ENCODE measurements at places on chromosomes 1 and 21.

DNA sequence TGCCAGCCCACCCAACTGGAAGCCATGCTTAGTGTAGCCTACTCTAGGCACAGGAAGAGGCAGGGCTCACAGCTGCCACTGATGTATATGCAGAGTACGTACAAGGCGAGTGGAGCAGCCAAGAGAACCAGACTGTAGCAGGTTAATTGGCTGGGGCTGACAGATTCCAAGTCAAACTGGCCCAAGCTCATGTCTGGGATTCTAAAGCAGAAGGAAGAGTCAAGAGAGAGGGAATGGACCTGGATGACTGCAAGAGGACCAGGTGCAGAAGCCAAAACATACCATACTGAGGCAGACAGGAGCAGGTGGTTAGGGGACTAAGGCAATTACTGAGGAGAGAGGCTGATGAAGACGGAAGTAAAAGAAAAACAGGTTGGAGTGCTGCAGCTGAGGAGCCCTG lies 51.3 kb upstream of the LRRN2 start:
- DNase-seq: no peak

DNA sequence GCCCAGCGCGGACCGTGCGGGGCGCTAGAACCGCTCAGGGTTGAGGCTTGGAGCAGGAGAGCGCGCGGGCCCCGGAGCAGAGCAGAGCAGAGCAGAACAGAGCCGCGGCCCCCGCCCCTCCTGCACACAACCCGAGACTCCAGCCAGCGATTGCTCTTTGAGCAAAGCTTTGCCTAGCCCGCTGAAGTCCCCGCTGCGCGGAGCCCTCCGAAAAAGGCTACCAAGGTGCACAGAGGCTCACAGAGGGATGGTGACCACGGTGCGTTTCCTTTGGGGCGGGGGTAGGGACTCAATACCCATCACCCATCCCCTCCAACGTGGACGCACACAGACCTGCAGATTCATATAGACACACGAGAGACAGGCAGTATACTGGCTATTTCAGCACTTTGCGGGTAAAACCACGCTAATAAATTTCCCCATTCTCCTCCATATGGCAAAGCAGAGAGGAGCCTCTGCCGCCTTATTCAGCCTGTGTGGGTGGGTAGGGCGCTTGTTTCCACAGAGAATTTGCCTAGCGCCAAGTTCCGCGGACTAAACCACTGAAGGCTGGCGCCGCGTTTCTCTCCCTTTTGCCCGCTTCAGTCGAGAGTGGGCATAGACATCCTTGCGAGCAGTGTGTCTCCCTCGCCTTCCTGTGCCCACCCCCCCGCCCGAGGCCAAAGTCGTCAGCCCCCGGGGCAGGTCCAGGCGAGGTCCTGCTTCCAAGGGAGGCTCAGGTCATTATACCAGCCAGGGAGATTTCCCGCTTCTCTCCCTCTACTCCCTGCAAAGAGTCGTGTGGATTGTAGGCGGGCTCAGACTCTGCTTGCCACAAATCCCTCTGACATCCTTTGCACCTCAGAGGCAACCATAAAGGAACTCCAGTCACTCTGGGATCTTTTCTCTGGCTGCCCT lies 8.5 kb downstream of the HLX start:
- no peak for DNase-seq

- no peak for DNase-seq
Measured at GRCh38 chr1:29539971-29540370, 303.6 kb downstream of the PTPRU start.

DNA sequence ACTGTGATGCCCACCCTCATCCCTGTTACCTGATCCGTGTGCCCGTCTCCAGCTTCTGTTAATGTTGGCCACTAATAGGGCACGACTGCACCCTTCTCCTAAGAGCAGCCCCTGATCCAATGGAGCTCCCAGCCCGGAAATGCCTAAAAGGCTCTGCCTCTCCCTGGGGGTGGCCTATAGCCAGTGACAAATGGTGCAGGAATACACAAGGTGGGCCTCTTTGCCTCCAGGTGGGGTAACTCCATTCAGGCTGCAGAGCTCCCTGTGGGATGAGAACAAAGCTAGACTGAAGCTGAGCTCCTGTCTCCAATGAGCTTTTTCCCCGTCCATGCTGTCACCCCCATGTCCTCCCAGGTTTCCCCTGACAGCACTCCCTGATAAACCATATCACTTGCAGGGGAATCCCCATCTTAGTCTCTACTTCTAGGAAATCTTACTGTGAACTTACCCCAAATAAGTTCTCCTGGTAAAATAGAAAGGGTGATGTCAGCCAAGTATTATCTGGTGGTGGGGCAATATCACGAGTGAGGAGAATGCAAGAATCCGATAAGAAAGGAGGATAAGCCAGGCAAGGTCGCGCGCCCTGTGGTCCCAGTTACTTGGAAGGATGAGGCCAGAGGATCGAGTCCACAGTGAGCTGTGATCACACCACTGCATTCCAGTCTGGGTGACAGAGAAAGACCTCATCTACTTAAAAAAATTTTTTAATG lies 18.6 kb downstream of the S100A7A start:
- DNase-seq: no peak

GRCh38 chr21:36557316-36557715 lies 77.4 kb upstream of the CLDN14 start:
- no peak for DNase-seq

DNA sequence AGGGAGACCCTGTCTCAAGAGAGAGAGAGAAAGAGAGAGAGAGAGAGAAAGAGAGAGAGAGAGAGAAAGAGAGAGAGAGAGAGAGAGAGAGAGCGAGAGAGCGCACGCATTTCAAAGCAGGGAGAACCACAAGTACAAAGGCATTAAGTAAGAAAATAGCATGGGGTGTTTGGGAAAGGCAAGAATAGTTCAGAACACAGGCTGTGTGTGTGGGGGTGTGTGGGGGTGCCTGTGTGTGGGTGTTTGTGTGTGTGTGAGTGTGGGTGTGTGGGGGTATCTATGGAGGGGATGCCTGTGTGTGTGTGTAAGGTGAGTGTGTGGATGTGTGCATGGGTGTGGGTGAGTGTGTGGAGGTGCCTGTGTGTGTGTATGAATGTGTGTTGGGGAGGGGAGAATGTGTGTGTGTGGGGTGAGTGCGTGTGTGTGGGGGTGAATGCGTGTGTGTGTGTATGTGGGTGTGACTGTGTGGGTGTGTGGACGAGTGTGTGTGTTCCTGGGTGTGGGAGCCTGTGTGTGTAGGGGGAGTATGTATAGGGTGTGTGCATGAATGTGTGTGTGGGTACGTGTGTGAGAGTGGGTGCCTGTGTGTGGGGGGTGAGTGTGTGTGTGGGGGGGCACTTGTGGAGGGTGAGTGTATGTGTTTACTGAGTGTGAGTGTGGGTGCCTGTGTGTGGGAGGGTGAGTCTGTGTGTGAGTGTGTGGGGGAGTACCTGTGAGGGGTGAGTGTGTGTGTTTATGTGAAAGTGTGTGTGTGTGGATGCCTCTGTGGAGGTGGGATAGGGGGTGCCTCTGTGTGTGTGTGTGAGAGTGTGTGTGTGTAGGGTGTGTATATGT lies 19.1 kb upstream of the HDAC1 start:
- no peak for DNase-seq

GRCh38 chr1:185420588-185421081 lies 103.6 kb upstream of the IVNS1ABP start:
- DNase-seq: no peak

GRCh38 chr1:116871779-116872146 lies 38.0 kb upstream of the PTGFRN start:
- DNase-seq: no peak

- DNase-seq: no peak
Measured at GRCh38 chr1:212621043-212621948, 12.7 kb downstream of the ATF3 start.

GRCh38 chr1:39829791-39830533 lies 41.3 kb upstream of the BMP8B start:
- DNase-seq: no peak

DNA sequence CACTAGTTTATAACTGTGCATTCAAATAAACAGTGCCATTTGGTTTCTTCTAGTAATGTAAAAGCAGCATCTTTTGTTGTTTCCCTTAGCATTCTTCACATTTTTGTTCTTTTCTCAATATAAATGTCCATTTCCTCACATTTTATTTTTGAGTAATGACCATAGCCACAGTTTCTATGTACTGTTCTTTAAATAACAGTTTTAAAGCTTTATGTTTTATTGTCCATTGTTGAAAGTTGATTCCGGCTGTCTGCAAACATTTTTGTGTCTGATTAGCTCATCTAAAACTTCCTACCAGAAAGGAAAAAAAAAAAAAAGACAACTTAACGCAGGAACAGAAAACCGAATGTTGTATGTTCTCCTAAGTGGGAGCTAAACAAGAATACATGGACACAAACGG lies 139.7 kb downstream of the MAGI3 start:
- DNase-seq: no peak

- DNase-seq: no peak
Measured at GRCh38 chr1:44218503-44219300, 5.4 kb downstream of the DMAP1 start.

DNA sequence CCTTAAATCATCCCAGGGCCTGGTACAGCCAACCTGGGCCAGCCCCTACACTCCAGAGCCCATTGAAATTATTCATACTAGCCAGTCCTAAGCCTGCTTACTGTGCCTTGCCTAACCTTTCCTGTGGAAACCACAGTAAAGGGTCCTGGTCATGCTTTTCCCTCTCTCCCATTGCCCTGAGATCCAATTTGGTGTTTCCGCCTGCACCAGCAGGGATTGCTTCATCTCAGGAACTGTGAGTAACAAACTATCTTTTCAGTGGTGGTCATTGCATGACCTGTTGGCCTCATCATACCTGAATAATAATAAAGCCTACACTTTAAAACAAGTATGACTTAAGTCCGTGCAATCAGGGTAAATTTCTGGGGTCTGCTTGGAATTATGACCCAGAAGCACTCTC lies 18.7 kb upstream of the GALNT2 start:
- DNase-seq: no peak

DNA sequence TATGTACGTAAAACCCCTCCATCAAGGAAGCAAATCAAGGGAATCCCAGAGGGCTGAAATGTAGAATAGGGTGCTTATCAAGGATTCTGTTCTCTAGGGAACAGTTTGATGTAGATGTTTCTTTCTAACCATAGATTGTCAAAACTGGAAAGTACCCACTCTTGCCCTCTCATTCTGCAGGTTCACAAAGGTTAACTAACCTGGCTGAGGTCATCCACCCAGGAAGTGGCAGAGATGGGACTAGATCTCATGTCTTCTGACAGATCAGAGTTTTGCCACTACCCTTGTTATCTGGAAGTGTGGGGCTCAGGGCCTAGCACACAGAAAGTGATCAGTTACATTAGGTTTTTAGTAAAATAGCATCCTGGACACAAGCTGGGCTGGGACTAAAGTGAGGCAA lies 47.4 kb downstream of the GFI1 start:
- DNase-seq: no peak

GRCh38 chr21:38531039-38531541 lies 32.8 kb upstream of the ERG start:
- no peak for DNase-seq

GRCh38 chr1:216140730-216141524 lies 282.3 kb downstream of the USH2A start:
- no peak for DNase-seq

- no peak for DNase-seq
Measured at GRCh38 chr1:151196292-151196800, 2.0 kb upstream of the PIP5K1A start.

GRCh38 chr1:234965111-234965510 lies 163.5 kb downstream of the TOMM20 start:
- no peak for DNase-seq

GRCh38 chr21:41881051-41881450 lies 1.9 kb upstream of the PRDM15 start:
- DNase-seq: no peak

DNA sequence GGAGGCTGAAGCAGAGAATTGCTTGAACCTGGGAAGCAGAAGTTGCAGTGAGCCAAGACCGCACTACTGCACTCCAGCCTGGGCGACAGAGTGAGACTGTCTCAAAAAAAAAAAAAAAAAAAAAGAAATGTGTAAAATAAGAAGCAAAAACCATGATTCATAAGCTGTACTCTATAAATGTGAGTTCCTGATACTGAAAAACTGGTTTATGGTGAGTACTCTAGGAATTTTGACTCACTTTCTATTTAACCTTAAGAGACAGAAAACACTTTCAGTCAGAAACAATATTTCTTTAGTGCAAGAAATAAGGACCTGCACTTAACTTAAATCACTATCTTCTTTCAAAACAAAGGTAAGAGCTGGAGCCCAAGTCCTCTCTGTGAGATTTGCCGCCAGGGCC lies 19.9 kb upstream of the POU2F1 start:
- no peak for DNase-seq

DNA sequence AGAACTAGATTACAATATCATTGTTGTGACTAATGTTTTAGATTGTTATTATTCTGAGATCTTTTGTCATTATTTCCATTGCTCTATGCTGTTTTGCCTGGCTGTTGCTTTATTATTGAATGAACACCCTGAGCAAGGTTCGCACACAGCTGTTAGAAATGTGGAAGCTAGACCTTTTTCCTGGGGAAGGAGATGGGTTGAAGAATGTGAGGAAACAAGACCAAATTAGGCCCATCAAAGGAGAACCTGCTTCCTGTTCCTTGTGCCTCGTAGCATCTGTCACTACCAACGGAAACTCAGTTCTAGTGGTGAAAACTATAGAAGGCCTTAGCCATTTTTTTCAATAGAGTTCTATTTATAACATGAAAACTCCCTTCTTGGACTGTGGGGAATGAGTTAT lies 68.7 kb downstream of the RGL1 start:
- no peak for DNase-seq

DNA sequence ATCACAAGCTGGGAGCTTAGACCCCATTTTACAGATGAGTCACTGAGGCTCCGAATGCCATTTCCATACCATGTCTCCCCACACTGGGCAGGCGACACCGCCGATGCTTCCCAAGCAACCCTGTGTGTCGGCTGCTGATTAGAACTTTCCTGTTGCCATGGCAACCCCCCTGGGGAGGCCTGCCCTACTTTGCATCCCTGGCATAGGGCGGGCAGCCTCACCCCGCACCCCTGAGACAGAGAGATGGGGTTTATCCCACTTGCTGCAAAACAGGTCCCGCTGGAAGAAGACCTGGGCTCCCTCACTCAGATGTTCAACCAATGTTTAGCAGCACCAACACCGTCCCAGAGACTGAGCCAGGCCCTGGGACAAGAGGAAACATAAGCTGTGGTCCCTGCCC lies 81.5 kb downstream of the CAMK2N1 start:
- peak; percentile 22 for DNase-seq
